ENCODE measurements at places on chromosomes 11 and 22. TPM values are rescaled to one million over a fixed set of nuclear protein-coding genes. Genes with fewer than 3 reads are reported as not detected.

The OR51I1 gene
- not detected for total RNA-seq

The CARNS1 gene
- 39.0 TPM for total RNA-seq

The MS4A1 gene
- total RNA-seq, result 1.1 TPM

GRCh38 chr22:36281781-36282327, 28.9 kb downstream of the APOL1 start:
- no peak for DNase-seq

- DNase-seq, result no peak
Observed at GRCh38 chr11:117953024-117953671, 23.9 kb upstream of the TMPRSS13 start.

DNA sequence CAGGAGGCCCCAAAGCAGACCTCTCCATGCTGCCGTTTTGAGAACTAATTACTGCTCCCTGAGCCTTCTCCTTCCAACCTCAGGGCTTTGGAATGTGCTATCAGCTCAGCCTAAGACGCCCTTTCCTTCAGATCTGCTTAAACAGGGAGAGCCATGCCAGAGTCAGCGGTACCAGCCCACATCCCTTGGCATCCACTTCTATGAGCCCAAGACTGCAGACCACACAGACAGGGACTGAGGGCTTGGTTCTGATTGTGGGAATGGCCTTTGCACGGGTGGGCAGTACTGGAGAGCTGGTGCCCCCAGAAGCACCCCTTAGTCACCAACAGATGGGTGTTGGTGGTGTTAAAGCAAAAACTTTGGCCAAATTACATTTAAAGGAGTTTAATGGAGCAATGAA, 146.5 kb downstream of the TTC17 start:
- no peak for DNase-seq

DNA sequence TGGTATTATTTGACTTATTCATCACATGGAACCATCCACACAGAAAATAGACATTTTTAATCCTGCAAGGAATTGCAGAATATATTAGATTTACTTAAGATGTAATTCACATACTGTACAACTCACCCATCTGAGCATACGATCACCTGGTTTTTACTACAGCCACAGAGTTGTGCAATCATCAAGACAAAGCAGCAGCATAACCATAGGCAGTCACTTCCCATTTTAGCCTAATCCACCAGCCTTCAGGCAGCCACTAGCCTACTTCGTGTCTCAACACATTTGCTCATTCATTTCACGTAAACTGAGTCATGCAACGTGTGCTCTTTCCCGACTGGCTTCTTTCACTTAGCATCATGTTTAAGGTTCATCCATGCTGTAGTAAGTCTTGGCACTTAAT, 23.0 kb downstream of the PIWIL3 start:
- no peak for DNase-seq

GRCh38 chr11:100849901-100850235, 162.8 kb downstream of the ARHGAP42 start:
- DNase-seq, result no peak

GRCh38 chr11:115087791-115088190, 409.5 kb downstream of the NXPE2 start:
- no peak for DNase-seq
